NCI-H146 (cell line): ENCODE measurements at places on chromosomes 4 and X.

DNA sequence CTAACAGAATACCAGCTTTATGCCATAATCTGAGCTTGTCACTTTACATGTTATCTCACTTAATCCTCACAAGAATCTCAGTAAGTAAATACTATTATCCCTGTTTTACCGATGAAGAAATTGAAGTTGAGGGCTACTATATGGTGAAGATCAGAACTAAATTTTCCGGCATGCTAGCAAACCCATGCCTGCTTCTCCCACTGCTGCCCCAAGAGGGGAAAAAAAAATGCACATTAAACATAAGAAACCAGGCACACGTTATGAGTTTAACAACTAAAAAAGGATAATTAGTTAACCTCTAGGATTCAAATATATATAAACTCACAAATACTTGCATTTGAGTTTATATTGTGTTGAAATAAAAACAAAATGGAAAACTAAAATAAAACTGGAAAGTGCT lies 10.8 kb downstream of the SLC10A7 start:
- no peak for DNase-seq

GRCh38 chr4:2968381-2968780 lies 5.0 kb downstream of the GRK4 start:
- no peak for DNase-seq

DNA sequence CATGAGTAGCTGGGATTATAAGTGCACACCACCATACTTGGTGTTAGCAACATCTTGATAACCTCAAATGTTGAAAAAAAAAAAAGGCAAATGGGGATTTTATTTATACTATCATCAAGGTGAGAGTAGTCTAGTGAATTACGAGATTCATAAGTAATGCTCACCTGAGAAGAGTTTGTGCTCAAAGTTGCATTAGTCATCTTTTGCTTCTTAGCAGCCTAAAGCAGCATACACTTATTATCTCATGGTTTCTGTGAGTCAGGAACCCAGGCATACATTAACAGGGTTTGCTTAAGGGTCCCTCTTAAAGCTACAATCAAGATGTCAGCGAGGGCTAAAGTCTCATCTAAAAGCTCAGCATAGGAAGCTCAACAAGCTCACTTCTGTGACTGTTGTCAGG lies 8.2 kb upstream of the EXOSC9 start:
- no peak for DNase-seq

GRCh38 chr4:167421201-167421600 lies 186.9 kb upstream of the SPOCK3 start:
- DNase-seq, result no peak

- DNase-seq, result no peak
These were observed 55.7 kb upstream of the SHISA3 start for GRCh38 chr4:42341518-42342026.

- DNase-seq, result no peak
These were observed 60.4 kb downstream of the PAGE2 start for GRCh38 chrX:55149242-55149641.

DNA sequence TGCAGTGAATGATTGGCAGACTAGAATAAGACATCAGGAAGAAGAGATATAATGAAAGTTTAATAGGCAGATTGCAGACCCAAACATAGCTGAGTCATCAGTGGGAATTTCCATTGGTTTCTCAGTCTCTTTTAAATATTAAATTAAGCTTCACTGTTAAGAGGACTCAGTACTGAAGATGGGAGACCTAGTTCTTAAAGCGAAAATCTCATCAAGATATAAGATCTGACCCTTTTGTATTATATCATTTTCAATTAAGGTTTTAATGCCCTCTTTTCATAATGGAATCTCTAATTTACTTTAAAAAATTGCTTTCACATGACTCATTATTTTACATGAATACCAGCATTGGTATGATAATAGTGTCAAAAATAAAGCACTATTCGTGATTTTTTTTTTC lies 168.9 kb upstream of the ATOH1 start:
- no peak for DNase-seq

DNA sequence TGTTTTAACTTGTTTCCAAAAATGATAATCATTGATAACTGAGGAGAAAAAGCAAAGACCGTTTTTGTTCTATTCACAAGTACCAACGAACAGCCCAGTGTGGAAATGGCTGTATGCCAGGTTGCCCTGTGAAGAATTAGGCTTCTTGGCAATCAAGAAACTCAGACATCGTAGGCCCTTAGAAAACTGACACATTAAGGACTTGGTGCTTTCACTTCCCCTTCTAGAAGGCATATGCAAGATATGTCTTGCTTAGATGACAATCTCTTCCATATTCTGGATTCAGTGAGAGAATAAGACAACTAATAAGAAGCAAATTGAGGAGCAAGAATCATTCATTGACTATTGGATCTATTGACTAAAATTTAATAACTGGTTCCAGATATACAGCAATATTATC lies 56.6 kb downstream of the ANAPC10 start:
- no peak for DNase-seq
